ENCODE measurements at places on chromosomes 5 and 9. TPM values are rescaled to one million over a fixed set of nuclear protein-coding genes. Genes with fewer than 3 reads are reported as not detected.

Gene ACOT12
- total RNA-seq: not detected

Gene GLDC
- 0.64 TPM for total RNA-seq

Gene TNFSF15
- 2.4 TPM for total RNA-seq

Gene ZDHHC11
- 5.5 TPM for total RNA-seq

Gene SPACA9
- 1.9 TPM for total RNA-seq

Gene TMOD1
- 1.2 TPM for total RNA-seq

Gene INSL6
- total RNA-seq: not detected

Gene GCNT4
- total RNA-seq: 1.6 TPM

Gene BARHL1
- total RNA-seq: not detected

Gene FOXD4L5
- not detected for total RNA-seq

Gene CNTNAP3B
- total RNA-seq: not detected

Gene OR1Q1
- not detected for total RNA-seq

Gene GGTA1
- total RNA-seq: not detected

Gene POC5
- total RNA-seq: 16.6 TPM

Gene INSL4
- total RNA-seq: not detected

Gene WNT8A
- total RNA-seq: not detected

Gene GADD45G
- total RNA-seq: 1.4 TPM

Gene SLC36A3
- not detected for total RNA-seq

Gene BRINP1
- total RNA-seq: not detected

Gene CCL21
- not detected for total RNA-seq

Gene IL9
- total RNA-seq: not detected

Gene PCDHA1
- not detected for total RNA-seq

Gene FBXO4
- total RNA-seq: 18.3 TPM

Gene LIX1
- total RNA-seq: not detected

Gene PCDHAC2
- not detected for total RNA-seq

Gene SLC36A1
- total RNA-seq: 5.5 TPM

Gene FBLL1
- total RNA-seq: 0.19 TPM

Gene ROR2
- total RNA-seq: not detected

Gene PCDHB9
- not detected for total RNA-seq

Gene SLC45A2
- total RNA-seq: not detected

Gene FCN2
- not detected for total RNA-seq

Gene RFK
- total RNA-seq: 11.9 TPM

Gene SH3PXD2B
- 0.80 TPM for total RNA-seq

Gene MZB1
- 10.4 TPM for total RNA-seq

Gene SLC6A3
- total RNA-seq: not detected

Gene DEPDC1B
- 23.6 TPM for total RNA-seq

Gene RHOBTB3
- 0.78 TPM for total RNA-seq

Gene SLC6A18
- total RNA-seq: not detected

Gene PHAX
- total RNA-seq: 69.6 TPM

Gene IL5
- total RNA-seq: not detected

Gene SLC28A3
- total RNA-seq: 0.41 TPM

Gene CTXN3
- not detected for total RNA-seq

Gene SGCD
- total RNA-seq: not detected

Gene PLAC8L1
- not detected for total RNA-seq

Gene CPLANE1
- 5.8 TPM for total RNA-seq

Gene ACTBL2
- not detected for total RNA-seq

Gene NUTM2F
- not detected for total RNA-seq

Gene MYOT
- total RNA-seq: not detected

Gene ADAMTS12
- not detected for total RNA-seq

Gene NCS1
- 10.5 TPM for total RNA-seq

Data from activated naive CD8-positive, alpha-beta T cell treated with anti-CD3 and anti-CD28 coated beads for 36 hours (primary cell).